ENCODE measurements at places on chromosomes 1 and 21. TPM values are rescaled to one million over a fixed set of nuclear protein-coding genes. Genes with fewer than 3 reads are reported as not detected.

The PLPPR4 gene
- 0.43 TPM for total RNA-seq

The ZSCAN20 gene
- 8.7 TPM for total RNA-seq

The ANKRD45 gene
- 0.14 TPM for total RNA-seq

The C8B gene
- total RNA-seq, result not detected

The NKAIN1 gene
- total RNA-seq, result 0.09 TPM
